Activated naive CD4-positive, alpha-beta T cell treated with Interleukin-2 at 50 U/mL for 16 hours (primary cell): ENCODE measurements at places on chromosomes 2 and 18.

GRCh38 chr2:190138032-190138431 lies 75.5 kb upstream of the MSTN start:
- DNase-seq, result no peak

GRCh38 chr18:33817096-33817495 lies 239.1 kb downstream of the ASXL3 start:
- DNase-seq, result no peak

DNA sequence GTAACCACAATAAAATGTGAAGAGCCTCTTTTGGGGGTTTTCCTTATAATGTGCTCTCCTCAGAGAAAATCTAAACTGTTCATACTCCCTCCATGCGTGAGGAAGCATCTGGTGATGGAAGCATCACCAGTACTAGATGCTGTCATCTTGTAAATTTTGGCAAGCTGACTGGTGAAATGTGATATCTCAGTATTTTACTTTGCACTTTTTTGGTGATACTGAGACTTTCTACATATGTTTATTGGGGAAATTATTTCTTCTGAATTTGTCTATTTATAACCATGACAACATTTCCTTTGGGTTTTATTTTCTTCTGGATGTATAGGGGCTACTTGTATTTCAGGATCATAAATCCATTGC lies 95.9 kb upstream of the DLGAP1 start:
- no peak for DNase-seq

DNA sequence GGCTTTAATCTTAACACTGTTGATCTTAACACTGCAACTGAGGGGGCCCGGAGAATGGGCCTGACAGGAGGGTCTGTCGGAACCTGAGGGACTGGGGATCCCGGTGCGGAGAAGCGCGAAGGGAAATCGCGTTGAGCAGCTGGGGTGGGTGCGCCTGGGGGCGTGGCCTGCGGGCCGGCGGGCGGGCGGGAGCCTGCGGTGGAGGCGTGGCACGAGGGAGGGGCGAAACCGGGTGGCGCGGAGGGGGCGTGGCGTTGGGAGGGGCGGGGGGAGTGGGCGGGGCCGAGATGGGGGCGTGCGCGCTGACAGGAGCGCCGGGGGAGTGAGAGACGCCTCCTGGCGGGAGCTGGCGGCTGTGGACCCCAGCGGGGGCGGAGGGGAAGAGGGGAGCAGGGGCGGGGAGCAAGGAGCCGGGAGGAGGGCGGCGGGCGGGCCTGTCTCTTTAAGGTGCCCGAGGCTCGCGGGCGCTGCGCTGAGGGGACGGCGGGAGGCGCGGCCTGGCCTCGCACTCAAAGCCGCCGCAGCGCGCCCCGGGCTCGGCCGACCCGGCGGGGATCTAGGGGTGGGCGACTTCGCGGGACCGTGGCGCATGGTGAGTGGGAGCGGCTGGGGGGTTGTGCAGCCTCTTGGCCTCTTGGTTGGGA lies at the start of gene TWSG1:
TSS of gene TWSG1 (plus strand) at position 445 of the 644 bp plus-strand sequence. CDS start 2,457 bp downstream, outside the sequence.
- DNase-seq, result peak; percentile 91

- DNase-seq, result no peak
These were observed 151.5 kb downstream of the NCK2 start for GRCh38 chr2:105895990-105896764.

DNA sequence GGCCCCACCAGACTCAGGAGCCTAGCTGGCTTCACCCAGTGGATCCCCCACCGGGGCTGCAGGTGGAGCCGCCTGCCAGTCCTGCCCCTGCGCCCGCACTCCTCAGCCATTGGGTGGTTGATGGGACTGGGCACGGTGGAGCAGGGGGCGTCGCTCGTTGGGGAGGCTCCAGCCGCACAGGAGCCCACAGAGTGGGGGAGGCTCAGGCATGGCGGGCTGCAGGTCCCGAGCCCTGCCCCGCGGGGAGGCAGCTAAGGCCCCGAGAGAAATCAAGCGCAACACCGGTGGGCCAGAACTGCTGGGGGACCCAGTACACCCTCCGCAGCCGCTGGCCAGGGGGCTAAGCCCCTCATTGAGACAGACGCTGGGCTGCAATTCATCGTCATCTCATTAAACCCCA lies 184.0 kb downstream of the SNTG2 start:
- DNase-seq, result no peak

GRCh38 chr2:96336104-96336775 lies 674 bp downstream of the NCAPH start:
- no peak for DNase-seq

DNA sequence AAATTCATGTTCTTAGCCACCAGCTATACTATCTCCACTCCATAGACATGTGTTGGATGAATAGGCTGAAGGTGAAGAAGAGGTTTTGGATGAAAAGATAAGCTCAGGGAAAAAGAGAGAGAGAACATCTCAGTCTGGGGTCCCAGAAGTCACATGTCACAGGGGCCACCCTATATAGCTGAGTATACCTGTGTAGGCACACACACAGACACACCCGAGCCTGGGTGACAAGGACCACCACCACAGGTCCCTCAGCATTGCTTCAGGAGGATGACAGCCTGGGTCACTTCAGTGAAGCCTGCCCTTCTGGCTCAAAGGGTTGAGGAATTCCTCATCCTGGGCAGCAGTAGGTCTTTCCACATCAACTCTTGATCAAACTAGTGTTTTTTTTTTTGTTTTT lies 56.2 kb downstream of the POLR1A start:
- no peak for DNase-seq

DNA sequence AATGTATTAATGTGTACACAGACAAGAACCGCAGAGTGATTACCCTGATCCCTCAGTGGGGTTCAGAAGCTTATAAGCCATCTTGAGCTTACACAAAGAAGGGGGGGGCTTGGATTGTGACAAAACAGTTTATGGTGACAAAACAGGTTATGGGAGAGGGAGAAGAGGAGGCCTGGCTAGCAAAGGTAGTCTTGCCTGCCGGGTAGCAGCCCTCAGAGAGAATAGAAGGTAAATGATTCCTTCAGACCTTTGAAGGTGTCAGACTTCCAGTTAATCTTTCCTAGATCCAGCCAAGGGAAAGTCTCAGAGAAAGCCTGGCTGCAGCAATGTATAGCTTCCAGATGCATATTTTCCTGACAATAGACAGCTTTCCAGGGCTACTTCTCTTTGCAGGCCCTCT lies 44.6 kb upstream of the RAPH1 start:
- DNase-seq, result no peak

- no peak for DNase-seq
These were observed 450.4 kb upstream of the TCF4 start for GRCh38 chr18:56038171-56039030.

DNA sequence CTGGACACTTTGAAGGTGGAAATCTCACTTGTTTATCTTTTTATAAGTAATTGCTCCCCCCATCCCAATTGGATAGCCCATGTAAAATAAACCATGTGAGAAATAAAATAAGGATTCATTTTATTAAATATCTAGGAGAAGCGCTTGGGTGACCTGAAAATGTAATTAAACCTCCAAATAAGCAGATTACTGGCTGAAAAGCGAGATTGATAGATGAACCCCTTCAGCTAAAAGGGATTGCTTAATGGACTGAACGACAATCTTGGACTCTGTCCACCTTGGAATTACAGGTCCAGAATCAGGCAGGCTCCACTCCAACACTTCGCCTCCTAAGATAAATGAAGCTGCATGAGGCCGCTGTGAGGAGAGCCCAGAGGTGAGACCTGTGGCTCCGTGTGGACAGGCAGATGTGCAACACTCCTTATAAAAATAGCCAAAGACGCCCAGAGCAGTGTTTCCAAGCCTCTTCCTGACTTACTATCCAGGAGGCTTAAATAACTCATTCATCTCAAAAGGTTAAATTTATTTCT lies 441.5 kb downstream of the MTX2 start:
- no peak for DNase-seq

DNA sequence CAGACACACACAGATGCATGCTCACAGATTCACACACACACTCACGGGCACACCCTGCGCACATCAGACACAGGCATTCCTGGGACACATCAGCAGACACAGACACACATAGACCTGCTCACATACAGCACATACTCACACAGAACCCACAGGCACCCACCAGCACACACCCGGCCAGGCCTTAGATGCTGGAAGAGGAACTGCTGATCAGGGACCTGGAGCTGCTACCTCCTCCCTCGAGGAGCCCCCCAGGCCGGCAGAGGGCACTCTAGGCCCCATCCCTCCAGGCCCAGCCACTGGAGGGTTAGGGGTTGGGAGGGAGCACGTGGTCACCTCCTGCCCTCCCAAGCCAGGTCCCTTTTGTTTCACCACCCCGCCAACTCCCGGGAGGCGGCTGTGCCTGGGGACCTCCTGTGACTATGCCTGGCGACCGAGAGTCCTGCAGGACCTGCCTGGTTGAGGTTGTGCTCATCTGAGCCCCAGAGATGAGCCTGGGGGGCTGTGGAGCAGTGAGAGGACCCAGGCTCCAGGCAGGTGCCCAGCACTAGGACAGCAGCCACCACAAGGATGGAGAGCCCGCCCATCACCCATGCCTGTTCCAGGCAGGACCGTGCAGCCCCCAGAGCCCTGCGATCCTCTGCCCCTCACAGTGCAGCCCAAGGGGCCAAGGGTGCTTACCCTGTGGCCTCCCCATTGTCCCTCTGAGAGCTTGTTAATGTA lies 21.0 kb upstream of the PTMA start:
- DNase-seq, result peak; percentile 70

- DNase-seq, result no peak
These were observed 122.5 kb upstream of the WDR75 start for GRCh38 chr2:189318761-189319160.

GRCh38 chr2:30702694-30703093 lies 104.6 kb downstream of the CAPN13 start:
- no peak for DNase-seq

GRCh38 chr2:170715932-170716777 lies 1.0 kb downstream of the SP5 start:
- DNase-seq, result peak; percentile 3

GRCh38 chr2:240235149-240235803 lies 94.8 kb upstream of the OTOS start:
- peak; percentile 0 for DNase-seq

DNA sequence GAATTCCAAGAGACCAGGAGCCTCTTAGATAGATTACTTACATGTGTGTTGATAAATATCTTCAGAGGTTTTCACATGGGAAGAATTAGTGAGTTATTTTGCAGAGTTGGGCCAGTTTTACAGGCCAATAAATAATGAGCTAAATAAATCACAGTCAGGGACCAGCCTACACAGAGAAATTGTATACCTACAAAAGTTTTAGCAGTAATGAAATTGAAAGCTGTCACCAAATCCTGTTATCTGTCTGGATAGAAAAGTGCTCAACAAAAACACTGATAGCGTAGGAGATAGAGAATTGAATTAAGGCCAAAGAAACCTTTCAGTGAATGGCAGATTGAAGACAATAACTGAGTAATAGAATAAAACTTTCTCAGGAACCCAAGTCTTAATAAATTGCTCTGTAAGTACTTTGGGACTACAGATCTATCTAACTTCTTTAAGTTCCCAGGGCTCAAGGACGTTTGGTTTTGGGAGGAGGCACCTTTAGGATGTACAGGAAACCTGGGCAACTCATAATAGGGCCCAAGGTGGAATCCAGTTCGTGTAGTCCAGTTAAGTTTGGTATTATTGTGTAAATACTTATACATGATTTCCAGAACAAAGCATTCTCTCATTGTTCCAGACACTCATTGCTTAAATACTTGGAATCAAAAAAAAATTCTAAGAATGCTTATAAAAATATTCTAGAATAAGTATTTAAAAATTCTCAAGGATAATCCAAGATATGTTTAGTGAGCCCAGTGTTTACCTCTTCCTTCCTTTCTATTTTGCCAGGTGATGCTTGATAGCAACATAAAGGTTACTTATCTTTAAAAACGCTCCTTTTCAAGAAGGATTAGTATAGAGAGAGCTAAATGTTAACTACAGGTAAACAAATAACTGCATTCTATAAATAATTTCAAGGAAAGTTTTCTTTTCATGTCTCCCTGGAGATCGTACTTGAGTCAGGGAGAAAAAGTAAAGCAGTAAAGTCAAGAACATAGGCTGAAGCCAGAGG lies 134.5 kb downstream of the NCKAP5 start:
- no peak for DNase-seq

DNA sequence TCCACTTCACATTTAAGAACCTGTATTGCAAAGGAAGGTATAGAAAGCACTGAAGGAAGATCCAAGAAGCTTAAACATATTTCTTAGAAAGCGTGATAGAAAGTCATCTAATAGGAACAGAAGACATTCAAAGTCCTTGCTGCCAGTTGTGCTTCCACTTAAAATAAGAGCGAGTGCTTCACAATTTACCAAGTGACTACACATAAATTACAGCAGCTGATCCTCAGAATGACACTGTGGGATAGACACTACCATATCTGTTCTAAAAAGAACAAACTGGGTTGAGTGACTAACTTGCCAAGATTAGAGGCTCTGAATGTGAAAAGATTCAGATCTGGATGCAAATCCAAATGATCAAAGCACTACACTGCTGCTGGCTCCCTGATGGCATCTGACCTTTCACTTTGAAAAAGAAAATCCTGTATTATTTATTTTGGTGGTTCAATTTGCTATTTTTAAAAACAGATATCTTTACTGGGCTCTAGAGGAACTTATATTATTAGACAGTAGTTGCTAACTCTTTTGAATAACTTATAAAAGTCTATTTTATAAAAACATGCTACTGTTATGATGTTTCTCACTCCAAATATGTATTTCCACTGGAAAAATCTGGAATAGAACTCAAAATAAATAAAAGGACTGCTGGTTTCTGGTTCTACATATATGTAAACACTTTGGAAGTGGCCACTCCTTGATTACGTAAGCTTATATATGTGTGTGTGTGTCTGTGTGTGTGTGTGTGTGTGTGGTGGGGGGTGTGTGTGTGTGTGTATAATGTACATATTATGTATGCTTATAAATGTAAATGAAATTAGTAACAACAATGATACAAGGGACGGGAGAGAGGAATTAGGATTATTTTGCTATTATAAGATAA lies 57.4 kb downstream of the KIDINS220 start:
- DNase-seq, result no peak

- no peak for DNase-seq
These were observed 40.7 kb upstream of the LBH start for GRCh38 chr2:30190637-30191036.

- no peak for DNase-seq
These were observed 10.8 kb upstream of the DYNAP start for GRCh38 chr18:54580202-54580729.

GRCh38 chr2:75495862-75496261 lies 64.9 kb downstream of the EVA1A start:
- no peak for DNase-seq

DNA sequence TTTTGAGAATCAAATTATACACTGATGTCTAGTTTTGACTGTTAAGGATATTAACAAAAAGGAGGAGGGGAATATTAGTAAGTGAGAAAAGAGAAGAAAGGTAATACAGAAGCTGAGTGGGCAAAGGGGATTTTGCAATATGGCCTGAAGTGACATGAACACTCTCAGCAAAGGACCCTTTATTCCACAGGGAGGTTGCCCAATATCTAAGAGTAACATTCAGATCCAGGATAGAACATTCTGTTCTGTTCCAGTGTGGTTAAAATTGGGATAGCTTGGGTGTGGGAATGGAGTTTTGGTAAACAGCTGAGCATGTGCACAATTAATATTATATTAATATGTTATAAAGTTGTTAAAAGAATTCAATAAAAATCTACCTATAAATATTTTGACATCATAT lies 120.1 kb downstream of the ZNF385B start:
- no peak for DNase-seq

- DNase-seq, result no peak
These were observed 58.3 kb downstream of the FEZ2 start for GRCh38 chr2:36539631-36540030.
